NCI-H526 treated with DMSO at 0.1 percent for 48 hours (cell line): ENCODE measurements at places on chromosomes 12 and 14.

- no peak for DNase-seq
Observed at GRCh38 chr12:84411031-84411430, 501.6 kb downstream of the SLC6A15 start.

DNA sequence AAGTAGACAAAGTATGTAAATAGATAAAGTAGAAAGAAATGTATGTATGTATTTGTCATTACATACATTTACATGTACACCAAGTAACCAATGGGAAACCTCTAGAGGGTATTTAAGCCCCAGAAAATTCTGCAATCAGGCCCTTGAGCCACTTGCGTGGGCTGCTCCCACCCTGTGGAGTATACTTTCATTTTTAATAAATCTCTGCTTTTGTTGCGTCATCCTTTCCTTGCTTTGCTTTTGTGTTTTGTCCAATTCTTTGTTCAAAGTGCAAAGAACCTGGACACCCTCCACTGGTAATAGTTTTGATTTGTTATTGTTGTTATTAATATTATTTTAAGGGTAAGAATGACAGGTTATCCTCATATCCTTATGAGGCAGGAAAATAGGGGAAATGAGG lies 21.8 kb downstream of the CAPS2 start:
- no peak for DNase-seq

DNA sequence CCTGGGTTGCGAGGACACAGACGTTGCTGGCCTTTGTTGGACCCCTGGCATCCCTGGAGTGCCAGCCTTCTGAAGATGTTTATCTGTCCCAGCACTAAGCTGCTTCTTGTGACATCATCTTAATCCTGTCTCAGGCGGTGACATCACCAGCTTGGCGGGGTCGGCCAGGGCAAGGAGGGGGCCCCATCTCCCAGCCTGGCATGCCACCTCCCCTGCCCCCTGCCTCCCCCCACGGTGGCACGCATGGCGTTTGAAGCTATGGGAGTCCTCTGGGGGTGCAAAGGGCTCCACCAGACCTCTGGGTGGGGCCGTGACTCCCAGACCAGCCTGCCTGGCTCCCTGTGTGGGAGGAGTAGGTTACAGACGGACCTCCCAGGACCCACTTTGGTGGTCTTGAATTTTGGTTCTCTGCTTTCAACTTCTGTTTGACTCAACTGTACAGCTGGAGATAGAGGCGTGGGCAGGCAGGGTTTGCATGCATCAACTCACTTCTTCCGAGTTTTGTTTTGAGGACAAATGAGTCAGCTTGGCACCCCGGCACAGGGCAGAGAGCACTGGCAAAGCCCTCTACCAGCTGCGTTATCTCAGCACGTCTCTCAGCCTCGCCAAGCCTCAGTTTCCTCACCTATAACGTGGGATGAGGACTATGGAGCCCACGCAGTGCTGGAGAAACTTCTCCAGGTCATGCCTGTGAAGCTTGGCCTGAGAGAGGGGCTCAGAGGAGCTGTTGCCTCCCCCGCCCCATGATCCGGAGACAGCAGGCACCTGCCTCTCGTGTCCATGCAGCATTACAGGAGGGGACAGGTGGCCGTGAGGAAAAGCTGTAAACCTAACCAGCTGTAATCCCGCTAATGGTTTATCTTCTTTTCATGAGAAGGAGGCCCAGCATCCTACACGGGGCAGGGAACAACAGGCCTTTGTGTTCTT lies 38.8 kb upstream of the EML1 start:
- DNase-seq: peak; percentile 47

GRCh38 chr14:91968280-91968679 lies 20.8 kb upstream of the FBLN5 start:
- no peak for DNase-seq

GRCh38 chr14:101090976-101091375 lies 187.5 kb upstream of the RTL1 start:
- DNase-seq: no peak

GRCh38 chr12:52570511-52570910 lies 3.1 kb downstream of the KRT74 start:
- no peak for DNase-seq

DNA sequence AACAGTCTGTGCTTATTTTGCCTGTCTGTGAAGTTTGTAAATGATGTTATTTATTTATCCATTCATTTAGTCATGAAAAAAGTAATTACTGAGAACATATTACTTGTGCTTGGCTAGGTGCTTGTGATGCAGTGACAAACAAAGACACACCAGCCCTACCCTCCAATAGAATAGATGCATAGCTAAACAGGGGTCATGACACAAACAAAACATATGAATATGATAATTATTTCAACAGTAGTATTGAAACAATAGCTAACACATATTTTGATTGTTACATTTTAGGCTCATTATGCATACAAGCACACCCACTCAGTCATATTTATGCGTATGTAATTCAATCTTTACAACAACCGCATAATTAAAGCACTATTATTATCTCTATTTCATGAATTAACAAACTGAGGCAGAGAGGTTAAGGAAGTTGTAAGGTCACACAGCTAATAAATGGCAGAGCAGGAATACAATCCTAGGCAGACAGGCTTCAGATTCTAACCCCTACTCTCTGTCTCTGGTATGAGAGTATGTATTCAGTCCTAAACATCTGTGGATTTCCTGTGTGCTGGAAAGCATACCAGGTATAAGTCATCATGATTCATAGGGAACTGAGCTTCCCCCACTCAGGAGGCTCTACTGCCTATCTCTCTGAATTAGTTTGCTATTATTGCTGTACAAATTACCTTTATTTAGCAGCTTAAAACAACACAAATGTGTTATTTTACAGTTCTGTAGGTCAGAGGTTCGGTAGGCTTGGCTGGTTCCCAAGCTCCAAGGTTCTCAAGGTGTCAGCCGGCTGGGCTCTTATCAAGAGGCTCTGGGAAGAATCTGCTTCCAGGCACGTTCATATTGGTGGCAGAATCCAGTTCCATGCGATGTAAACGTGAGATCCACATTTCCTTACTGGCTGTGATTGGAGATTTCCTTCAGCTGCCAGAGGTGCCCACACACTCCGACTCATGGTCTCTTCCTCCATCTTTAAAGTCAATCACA lies 509.4 kb downstream of the GALC start:
- no peak for DNase-seq

DNA sequence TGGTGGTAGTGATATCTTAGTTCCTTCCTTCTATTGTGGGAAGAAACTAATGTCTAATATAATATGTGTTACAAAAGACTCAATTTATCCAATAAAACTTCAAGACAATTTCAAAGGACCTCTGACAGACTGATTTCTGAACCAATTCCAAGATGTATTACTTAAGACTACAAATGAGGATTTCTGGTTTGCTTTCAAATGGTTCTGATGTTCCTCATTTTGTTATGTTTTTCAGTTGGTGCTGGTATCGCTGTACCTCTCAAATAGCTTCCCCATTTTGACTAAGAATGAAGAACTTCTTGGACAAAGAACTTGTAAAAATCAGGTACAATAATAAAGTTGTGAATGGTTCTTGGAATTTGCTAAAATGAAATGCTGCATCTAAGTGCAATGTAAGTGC lies 19.4 kb upstream of the MBIP start:
- no peak for DNase-seq

GRCh38 chr12:1445807-1446206 lies 148.6 kb downstream of the FBXL14 start:
- no peak for DNase-seq

DNA sequence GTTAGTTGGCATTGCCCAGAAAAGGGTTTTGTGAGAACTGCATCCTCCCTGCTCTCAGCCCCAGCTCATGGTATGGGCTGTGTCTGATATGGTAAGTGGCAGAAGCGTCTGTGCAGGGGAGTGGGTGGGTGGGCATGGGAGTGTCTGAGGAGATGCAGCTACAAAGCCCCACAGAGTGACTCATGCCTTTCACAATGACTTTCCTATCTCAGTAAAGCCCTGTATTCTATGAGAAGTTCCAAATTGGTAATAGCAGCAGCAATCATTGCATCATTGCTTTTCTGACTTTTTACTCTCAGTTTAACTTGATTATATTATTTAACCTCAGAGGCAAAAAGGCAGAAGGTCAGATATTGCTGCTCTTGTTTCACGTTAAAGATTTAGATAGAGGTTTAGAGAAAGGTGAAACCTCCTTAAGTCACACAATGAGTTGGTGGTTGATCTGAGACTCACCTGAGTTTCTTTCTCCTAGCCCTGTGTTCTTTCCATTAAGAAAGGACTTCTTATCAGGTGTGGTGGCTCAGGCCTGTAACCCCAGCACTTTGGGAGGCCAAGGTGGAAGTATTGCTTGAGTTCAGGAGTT lies 171.7 kb downstream of the SLC5A8 start:
- DNase-seq: no peak

DNA sequence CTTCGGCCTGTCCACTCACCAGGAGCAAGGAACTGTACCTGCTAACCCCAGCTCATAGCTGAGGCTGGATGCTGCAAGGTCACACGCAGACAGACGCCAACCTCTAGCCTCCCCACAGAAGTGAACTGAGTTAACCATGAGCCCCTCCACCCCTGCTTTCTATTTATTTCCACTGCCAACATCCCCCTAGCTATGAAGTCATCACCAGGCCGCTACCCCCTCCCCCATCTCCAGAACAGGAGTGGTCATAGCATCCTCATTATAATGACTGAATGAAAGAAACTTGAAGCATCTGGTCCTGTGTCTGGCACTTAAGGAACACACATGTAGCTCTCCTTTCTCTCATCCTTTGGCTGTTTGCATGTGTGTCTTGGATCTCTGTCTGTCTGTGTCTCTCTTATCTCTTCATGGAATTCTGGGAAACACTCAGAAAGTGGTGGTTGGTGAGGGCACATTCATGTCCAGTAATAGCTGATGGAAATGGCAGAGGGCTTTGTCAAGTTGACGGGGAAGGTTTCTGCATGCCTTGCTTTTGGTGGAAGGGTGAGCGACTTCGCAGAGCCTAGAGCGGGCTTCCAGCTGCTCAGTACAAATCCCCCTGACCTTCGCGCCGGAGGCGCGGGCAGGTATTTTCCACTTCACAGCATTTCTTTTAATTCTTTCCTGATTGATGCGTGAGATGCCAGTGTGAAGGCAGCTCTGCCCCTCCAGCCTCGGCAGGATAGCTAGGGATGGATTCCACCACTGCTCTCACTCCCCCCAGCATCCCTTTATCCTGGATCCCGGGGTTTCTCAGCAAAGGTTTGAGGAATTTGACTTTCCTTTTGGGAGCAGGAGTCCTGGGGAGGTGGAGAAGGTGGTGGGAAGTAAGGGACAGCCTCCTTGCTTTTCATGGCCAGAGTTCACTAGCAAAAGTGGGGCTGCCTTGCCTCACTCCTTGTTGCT lies 198.2 kb downstream of the CHST11 start:
- DNase-seq: no peak

DNA sequence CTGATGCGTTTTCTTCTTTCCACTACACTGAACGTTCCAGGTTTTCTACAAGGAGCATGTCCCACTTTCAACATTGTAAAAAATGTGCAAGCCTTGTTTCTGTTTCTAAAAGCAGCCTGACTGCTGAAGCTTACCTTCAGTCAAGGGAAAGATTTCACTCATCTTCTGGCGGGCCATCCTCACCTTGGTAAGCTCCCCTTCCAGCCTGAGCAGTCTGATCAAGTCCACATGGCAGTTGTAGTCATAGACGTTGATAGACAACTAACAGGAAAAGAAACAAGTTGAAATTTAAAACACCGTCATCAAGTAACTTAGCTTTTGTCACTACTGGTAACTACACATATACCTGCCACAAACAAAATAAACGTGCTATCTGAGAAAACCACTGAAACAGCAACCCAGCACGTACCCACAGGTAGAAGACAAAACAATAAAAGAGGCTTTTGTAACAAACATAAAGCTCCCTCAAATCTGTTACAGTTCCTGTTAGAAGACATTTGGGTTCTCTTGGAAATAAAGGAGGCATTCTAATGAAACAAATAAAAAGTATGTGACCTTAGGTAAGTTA lies 11.9 kb downstream of the SART3 start:
- no peak for DNase-seq

DNA sequence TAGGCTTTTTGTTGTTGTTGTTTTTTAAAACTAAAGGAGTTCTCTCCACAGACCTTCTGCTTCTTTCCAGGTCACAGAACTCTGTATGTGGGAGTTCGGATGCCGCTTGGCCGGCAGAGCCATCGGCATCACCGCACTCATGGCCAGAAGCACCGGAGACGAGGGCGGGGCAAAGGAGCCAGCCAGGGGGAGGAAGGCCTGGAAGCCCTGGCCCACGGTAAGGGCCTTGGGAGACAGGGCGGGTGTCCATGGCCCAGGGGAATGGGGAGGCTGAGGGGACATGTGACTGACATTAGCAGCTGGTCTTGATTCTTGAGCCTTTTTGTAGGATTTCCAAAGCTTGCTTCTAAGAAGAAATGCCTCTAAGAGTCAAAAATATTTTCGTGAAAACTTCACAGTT lies 26.2 kb downstream of the SLC4A8 start:
- DNase-seq: no peak

DNA sequence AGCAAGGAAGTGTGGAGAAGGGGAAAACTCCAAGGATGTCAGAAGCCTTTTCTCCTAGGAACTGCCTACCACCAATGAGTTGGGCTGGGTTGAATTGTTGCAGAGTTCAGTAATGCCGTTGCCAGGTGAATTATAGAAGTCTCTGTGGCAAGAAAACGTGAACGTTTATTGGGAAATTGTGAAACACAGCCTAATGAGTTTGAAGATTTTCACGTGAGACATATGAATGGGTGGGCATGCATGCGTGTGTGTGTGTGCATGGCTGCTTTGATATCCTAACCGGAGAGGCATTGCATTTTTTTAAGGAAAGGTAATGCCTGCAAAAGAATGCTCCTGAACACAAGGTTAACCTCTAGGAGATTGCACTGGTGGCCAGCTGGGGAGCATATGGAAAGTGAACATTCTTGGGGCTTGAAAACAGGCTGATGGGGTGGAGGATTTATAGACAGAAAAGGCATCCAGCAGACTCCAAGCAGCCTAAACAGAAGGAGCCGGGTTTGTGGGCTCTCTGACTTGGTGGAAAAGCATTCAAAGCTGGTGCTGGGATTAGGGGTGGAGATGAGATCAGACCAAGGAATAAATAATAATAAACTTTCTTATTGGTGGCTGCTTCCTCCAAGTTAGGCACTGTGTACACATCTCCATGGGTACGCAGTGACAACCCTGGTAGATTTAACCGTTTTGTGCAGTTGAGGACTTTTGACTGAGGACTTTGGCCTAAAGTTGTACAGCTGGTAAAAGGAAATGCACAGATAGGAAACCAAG lies 67.8 kb downstream of the NTF3 start:
- DNase-seq: no peak

- no peak for DNase-seq
Observed at GRCh38 chr12:98418357-98419075, 96.9 kb upstream of the TMPO start.

GRCh38 chr12:109489016-109489954 lies 11.9 kb downstream of the UBE3B start:
- DNase-seq: no peak

DNA sequence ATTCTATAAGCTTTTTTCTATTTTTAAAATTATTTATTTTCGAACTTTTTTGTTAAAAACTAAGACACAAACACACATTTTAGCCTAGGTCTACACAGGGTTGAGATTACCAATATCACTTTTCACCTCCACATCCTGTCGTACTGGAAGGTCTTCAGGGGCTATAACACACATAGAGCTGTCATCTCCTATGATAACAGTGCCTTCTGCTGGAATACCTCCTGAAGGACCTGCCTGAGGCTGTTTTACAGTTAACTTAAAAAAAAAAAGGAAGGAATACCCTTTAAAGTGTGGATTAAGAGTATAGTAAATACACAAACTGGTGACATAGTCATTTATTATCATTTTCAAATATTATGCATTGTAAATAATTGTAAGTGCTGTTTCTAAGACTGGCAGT lies 43.0 kb downstream of the RASSF8 start:
- DNase-seq: peak; percentile 9
